ENCODE measurements at places on chromosomes 11 and 22.

GRCh38 chr22:42716221-42716620 lies 4.4 kb downstream of the A4GALT start:
- no peak for ATAC-seq

- ATAC-seq: peak; percentile 50
Measured at GRCh38 chr11:108538022-108538424, 39.8 kb upstream of the POGLUT3 start.

DNA sequence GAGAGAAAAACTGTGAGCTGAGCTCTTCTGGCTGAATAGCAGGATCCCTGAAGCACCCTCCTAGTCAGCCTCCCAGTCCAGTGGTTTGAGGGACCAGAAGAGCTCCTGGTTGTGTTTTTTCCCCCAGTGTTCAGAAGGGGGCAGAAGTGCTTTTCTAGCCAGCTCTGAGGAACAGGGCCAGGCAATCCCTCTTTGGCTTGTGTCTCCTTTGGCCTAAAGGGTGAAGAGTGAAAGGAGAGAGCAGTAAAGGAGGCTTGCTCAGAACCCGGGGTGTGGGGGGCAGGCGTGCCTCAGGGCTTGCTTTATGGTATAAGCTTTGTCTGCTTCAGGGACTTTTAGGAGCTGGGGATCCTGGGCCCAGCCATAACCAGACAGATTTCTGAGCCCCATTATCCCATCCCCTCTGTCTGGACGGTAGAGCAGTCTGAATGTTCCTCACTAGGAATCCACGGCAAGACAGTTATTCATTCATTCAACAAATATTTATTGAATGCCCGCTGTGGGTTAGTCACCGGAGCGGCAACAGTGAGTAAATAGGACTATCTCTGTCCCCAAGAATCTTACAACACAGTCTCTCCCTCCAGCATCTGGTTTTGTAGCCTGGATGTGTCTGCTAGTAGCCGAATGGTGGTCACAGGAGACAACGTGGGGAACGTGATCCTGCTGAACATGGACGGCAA lies 14.5 kb downstream of the ACP2 start:
- peak; percentile 52 for ATAC-seq

GRCh38 chr11:93986716-93987115 lies 34.4 kb upstream of the HEPHL1 start:
- no peak for ATAC-seq

DNA sequence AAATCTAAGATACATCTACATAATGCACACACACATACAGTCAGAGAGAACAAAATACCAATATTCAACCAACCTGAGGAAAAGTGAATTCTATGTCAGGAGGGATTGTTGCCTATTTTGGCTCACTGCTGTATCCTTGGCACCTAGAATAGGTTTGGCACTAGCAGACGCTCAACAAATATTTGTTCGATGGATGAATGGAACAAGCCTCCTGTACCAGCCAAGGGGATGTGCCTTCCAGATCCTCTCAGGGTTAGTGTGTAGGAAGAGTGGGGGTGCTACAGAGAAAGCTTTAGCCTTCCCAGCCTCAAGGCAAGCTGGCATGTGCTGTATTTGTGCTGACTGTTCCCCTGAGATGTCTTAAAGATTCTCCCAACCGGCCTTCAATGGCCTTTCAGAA lies 23.3 kb upstream of the POU2AF1 start:
- ATAC-seq: no peak

GRCh38 chr11:61281581-61282250 lies 13.4 kb downstream of the VWCE start:
- peak; percentile 89 for ATAC-seq
